ENCODE measurements at places on chromosomes 7 and 10. TPM values are rescaled to one million over a fixed set of nuclear protein-coding genes. Genes with fewer than 3 reads are reported as not detected.

GRCh38 chr10:37813763-37814162 is 43.6 kb downstream of the ZNF248 start:
- no peaks in the 10 kb centered on the region for H3K4me1 ChIP-seq
- no peak overlapping the region for H3K4me3 ChIP-seq
- H3K27ac ChIP-seq = no peak overlapping the region
- no peaks in the 10 kb centered on the region for H3K27me3 ChIP-seq

GRCh38 chr10:72740528-72740927 is 48.6 kb downstream of the MCU start:
- no peak for DNase-seq
- H3K4me3 ChIP-seq = no peak overlapping the region
- peaks cover 4% of the 10 kb centered on the region for H3K4me1 ChIP-seq
- H3K27me3 ChIP-seq = no peaks in the 10 kb centered on the region
- no peak overlapping the region for H3K27ac ChIP-seq

DNA sequence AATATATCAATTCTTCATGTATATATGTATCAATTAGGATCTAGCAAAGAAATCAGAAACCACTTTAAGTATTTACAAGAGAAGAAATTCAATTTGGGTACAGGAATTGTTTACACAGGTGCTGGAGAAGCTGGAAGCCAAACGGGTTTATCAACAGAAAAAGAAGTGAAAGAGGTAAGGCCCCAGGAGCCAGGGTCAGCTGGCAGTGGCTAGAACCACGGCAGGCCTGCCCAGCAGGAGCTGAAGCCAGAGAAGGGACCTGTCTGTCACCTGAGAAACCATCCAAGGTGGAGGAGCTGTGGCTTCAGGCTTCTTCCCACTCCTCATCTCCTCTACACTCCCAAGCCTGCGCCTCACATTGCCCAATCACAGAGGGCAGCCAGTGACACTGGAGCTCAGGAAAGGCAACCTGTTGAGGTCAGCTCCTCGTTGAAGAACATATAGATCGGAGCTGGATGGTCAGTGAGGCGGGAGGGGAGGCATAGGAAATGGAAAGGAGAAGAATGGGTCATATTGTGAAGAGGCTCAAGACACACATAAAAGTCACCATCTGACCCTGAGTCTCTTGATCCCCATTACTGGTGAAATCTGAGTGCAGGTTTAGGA is 182.6 kb downstream of the REEP3 start:
- H3K36me3 ChIP-seq = no peaks in the 10 kb centered on the region
- H3K4me1 ChIP-seq = peaks cover 21% of the 10 kb centered on the region
- DNase-seq = no peak
- H3K27ac ChIP-seq = no peak overlapping the region
- no peak overlapping the region for H3K4me3 ChIP-seq

- peak overlapping the region; percentile 97 for H3K27ac ChIP-seq
- H3K36me3 ChIP-seq = peaks cover 9% of the 10 kb centered on the region
- H3K4me1 ChIP-seq = peaks cover 52% of the 10 kb centered on the region
- peak overlapping the region; percentile 98 for H3K4me3 ChIP-seq
These were observed 1.6 kb downstream of the NCOA4 start for GRCh38 chr10:46028584-46029460.

TBX20 gene
- 0.24 TPM for total RNA-seq

NACAD gene
- total RNA-seq = 0.31 TPM

All from activated CD4-positive, alpha-beta T cell treated with anti-CD3 and anti-CD28 coated beads, Interleukin-2, amount 10 ng/mL, durations not matched to agents 24 days and 14 days (primary cell).